CD4-positive, CD25-positive, alpha-beta regulatory T cell (primary cell): ENCODE measurements at places on chromosomes 13 and 19. TPM values are rescaled to one million over a fixed set of nuclear protein-coding genes. Genes with fewer than 3 reads are reported as not detected.

- DNase-seq: no peak
Observed at GRCh38 chr13:82947191-82947621, 935.1 kb downstream of the SLITRK1 start.

- DNase-seq: no peak
Observed at GRCh38 chr13:33999811-34000605, 182.1 kb downstream of the RFC3 start.

Gene TLE6
- total RNA-seq: not detected

Gene PGLYRP2
- not detected for total RNA-seq

Gene A1BG
- 11.8 TPM for total RNA-seq
